ENCODE measurements at places on chromosomes 1 and 21. TPM values are rescaled to one million over a fixed set of nuclear protein-coding genes. Genes with fewer than 3 reads are reported as not detected.

DNA sequence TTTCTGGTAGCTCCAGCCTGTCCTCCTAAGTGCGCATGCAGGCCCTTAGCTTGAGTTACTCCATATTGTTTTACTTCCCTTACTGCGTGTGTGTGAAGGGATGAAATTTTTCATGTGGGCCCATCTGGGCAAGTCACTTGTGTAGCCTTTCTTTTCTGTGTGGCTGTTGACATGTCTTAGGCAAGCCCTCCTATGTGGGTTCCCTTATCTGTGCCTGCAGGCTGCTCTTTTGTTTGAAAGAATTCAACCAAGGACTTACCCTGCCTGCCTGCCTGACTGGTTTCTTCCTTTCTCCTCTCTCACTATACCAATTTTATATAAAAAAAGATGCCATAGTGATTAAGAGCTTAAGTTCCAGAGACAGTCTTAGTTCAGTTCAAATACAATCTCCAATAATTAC is 249.3 kb downstream of the ATG4C start:
- DNase-seq, result no peak

Gene SAMSN1
- total RNA-seq, result 0.60 TPM

- DNase-seq, result peak; percentile 71
Measured at GRCh38 chr1:173175514-173176145, 31.5 kb downstream of the TNFSF4 start.

Gene PODN
- 0.22 TPM for total RNA-seq

GRCh38 chr1:212118167-212118871 is 82.8 kb downstream of the DTL start:
- DNase-seq, result no peak

DNA sequence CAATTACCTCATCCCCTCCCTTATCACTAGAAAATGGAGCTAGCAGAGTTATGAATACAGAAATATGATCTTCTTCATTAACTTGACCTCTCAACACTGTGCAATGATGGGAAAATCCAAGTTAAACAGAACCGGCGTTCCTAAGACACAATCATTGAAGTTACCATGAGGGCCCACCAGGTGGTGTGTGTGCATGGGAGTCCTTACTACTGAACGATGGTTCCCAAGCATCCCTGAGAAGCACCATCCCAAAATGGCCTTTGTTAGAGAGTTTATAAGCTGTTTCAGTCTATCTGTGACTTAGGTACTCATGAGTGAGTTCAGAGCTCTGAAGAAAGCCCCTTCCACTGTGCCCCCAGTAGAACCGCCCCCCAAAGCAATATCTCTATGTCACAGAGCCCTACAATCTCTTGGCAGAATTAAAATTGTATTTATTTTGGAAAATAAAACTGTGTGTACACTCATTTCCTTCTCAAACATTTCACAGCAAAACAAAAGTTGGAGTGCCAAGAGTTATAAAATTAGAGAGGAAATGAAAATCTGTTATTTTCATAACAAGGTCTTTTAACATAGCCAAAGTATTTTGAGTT is 56.8 kb downstream of the PLD5 start:
- DNase-seq, result peak; percentile 57

DNA sequence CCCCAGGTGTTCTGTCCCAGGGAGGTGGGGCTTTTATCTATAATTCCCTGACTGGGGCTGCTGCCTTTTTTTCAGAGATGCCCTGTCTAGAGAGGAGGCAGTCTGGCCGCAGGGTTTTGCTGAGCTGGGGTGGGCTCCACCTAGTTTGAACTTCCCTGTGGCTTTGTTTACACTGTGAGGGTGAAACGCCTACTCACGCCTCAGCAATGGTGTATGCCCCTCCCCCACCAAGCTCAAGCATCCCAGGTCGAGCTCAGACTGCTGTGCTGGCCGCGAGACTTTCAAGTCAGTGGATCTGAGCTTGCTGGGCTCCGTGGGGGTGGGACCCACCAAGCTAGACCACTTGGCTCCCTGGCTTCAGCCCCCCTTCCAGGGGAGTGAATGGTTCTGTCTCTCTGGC is 124.3 kb downstream of the CENPF start:
- DNase-seq, result no peak

DNA sequence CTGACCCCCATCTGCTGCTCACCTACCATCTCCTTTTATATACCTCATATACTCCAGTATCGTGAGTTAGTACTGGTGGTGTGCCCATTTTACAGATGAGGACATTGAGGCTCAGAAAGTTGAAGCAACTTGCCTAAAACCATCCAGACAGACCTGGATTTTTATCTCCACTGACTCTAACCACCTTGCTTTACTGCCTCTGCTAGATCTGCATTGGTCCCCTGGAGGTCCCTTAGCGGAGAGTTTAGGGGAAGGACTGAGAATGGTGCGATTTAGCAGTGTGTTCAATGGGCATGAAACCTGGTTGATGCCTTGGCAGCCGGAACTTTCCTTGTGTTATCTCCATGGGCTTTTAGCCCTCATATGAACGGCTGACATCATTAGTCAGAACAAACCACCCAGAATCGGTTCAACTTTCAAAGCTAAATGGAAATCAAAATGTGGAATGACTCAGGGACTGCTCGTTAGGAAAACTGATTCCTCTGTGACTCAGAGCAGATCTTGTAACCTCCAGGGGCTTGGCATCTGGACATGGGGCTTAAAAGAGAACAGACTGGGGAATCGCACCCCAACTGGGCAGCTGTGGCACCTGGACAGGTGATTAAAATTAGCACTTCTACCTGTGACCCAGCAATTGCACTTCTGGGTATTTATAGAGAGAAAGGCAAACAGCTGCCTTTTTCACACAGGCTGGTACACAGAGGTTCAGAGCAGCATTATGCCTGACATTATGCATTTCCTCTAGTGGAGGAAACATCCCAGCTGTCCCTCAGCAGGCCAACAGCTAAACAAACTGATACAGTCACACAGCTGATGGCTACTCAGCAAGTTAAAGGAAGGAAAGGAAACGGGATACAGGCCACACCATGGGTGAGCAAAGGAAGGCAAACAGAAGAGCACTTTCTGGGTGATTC is 25.3 kb downstream of the TMEM51 start:
- DNase-seq, result peak; percentile 93

- no peak for DNase-seq
Measured at GRCh38 chr1:221940631-221941030, 198.7 kb upstream of the DUSP10 start.

GRCh38 chr1:29653886-29654450 is 417.6 kb downstream of the PTPRU start:
- no peak for DNase-seq

Gene PLA2G2C
- total RNA-seq, result not detected

Gene ARV1
- total RNA-seq, result 8.5 TPM

- no peak for DNase-seq
Measured at GRCh38 chr1:180248731-180249681, 18.9 kb downstream of the LHX4 start.

Gene DNAJC6
- 2.8 TPM for total RNA-seq

DNA sequence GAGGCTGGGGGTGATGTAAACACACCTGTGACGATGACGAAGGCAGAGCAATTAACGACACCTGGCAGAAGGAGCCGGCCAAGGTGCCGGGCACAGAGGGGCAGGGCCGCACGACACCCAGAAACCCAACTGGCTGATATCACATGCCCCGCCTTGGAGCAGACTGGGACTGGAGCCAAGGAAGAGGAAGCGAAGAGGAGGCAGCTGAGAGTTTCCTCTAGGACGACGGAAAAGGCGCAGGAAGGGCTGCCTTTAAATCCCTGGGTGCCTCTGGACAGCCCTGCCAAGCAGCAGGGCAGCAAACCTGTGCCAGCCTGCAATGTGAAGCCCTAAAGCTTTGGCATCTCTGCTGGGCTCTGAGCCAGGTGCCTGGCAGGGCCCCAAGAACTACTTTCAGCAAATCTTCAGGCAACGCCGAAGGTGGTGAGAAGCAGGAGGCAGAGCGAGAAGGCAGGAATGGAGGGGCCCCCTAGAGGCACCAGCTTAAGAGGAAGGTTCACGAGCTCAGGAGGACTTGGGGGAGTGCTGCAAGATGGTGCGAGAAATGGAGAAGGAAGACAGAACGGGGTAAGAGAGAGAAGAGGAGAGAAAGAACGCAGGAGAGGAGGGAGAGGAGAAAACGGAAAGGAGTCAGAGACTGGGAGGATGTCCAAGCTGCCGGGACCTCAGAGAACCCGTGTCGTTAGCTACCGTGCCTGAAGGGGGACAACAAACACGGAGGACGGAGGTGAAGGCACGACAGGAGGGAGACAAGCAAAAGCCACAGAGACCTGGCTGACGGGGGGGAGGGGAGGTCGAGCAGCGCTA is 25.3 kb upstream of the PEF1 start:
- DNase-seq, result peak; percentile 25

DNA sequence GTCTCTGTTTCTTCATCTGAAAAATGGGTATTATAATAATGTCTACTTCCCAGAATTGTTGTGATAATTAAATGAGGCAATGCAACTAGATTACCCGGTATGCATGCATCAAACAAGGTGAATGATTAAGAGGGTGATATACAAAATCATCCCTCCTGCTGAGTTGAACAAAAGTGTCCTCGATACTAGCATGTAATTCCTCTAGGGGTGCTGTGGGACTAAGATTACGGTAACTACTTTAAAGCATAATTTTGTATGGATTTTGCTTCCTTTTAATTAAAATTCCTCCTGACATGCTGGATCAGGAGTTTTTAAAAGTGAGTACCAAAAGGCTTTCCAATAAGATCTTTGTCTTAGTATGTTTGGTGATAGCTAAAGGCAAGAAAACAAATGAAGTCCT is 98.7 kb upstream of the PRMT6 start:
- no peak for DNase-seq

- no peak for DNase-seq
Measured at GRCh38 chr1:222202831-222203230, 345.1 kb downstream of the HHIPL2 start.

- no peak for DNase-seq
Measured at GRCh38 chr1:156755527-156755950, 4.1 kb upstream of the HDGF start.

DNA sequence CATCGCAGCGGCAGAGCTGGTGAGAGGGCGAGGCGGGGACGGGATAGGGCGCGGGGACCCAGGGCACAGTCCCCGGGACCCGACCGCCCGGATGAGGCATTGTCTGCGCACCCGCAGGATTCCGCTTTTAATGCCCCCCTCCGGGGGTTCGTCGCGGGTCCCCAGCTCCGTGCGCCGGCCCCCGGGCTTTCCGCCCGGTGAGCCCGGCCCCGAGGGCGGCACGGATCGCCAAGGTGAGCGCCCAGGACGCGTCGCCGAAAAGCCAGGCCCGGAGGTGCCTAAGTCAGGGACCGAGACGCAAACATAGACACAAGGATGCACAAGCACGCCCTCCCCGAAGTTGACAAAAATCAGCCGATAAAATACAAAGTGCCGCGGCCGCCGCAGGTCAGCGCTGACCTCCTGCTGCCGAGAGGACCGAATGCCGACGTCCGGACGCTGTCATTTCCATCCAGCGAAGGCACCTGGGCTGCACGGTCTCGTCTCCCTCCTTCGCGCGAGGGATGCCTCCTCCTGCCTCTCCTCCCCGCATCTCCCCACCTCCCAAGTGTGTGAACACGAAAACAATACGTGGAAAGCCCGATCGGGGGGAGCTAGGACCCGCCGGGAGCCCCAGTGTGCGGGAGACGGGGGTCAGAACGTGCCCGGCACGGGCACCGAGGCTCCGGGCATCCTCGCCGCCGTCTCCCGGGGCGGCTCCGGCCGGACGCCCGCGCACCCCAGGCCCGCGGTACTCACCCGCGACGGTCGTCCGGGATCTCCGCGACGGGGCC is 101.1 kb upstream of the SOD1 start:
- DNase-seq, result peak; percentile 4

Gene CACNA1E
- total RNA-seq, result not detected

Gene LRRC38
- 0.22 TPM for total RNA-seq

DNA sequence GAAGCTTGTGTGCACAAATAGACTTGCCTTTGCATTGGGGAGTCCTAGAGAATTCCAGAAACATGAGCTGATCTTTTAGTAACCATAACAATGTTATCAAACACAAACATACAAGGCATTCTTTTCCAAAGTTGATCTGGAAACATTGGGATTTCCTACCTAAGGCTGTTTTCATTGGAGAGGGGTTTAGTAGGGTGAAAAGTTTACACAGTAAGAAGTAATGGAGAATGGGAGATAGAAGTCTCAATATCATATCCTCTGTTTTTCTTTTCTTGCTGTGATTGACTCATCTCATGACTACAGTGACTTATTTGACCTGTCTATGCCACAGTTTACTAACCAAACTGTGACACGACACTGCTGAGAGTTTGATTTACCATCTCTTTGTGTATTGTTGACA is 65.6 kb upstream of the PLA2G4A start:
- DNase-seq, result peak; percentile 87

Gene DYNLT5
- 0.40 TPM for total RNA-seq

DNA sequence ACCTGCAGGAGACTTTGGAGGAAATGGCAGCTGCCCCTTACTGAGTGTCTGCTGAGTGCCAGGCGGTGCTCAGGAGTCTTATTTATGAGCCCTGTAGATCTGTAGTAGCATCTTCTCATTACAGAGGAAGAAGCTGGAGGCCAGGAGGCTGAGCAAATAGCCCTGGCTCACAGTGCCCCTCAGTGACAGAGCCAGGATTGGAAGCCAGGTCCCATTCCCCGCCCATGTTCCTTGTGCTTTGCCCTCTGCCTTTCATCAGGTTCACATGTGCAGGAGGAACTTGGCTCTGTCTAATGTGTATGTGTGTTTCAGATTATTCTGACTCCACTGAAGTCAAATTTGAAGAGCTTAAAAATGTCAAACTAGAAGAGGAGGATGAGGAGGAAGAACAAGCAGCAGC is 21.2 kb downstream of the KDM4A start:
- DNase-seq, result no peak

Gene JTB
- total RNA-seq, result 118 TPM

DNA sequence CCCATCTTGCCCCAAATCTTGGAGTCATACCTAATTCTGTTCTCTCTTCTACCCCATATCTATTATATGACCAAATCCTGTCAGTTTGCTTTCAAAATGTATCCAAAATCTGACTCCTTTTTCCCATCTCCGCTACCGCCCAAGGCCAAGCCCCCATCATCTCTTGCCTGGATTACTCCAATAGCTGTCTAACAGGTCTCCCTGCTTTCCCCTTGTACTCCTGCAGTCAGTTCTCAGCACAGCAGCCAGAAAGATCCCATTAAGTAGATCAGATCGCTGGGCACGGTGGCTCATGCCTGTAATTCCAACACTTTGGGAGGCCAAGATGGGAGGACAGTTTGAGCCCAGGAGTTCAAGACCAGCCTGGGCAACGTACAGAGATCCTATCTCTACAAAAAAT is 19.8 kb downstream of the IQGAP3 start:
- no peak for DNase-seq

GRCh38 chr1:206796981-206797402 is 24.7 kb upstream of the IL10 start:
- no peak for DNase-seq

DNA sequence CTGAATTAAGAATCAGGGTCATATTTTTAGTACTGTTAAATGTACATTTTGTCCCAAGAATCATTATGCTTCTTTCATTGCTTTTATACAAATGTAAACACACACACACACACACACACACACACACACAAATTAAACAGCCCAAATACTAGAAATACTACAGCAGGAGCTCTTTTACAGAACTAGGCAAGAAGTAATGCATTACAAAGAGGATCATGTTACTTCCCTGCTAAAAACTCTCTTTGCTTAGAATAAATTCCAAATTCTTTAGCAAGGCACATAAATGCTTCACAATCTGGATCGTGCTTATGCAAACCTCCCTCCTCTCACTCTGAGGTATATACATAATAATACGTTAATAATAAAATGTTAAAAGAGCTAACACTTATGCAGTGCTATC is 720.4 kb upstream of the ADGRL4 start:
- no peak for DNase-seq

Gene NEGR1
- under 0.01 TPM for total RNA-seq

GRCh38 chr1:183484254-183484653 is 12.0 kb downstream of the SMG7 start:
- DNase-seq, result no peak

- DNase-seq, result no peak
Measured at GRCh38 chr1:96973605-96974004, 252.0 kb downstream of the PTBP2 start.

Gene EIF4G3
- 23.3 TPM for total RNA-seq

Gene BATF3
- 2.0 TPM for total RNA-seq

Data from lung microvascular endothelial cell (primary cell).